ENCODE measurements at places on chromosomes 12 and 14.

DNA sequence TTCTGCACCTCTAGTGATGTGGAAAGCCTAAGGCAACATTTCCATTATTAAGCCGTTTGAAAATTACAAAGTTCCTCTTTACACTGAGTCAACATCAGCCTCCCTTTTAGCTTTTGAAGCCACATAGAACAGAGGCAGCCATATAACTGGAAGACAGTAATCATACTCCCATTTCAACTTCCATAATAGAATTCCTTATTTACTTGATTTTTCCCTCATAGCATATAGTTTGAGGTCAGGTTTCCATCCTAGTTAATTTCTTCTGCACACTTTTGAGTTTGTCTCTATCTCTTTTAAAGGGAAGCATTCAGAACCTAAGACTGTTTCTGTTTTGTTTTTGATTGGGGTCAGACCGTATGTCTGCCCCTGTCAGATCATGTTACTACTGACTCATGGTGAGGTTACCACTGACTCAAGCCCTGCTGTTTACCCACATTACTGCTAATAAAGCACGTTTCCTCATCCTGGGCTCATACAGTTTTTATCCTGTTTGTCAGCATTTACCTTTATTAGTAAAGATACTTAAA, 161.0 kb downstream of the SLC38A4 start:
- DNase-seq: no peak

DNA sequence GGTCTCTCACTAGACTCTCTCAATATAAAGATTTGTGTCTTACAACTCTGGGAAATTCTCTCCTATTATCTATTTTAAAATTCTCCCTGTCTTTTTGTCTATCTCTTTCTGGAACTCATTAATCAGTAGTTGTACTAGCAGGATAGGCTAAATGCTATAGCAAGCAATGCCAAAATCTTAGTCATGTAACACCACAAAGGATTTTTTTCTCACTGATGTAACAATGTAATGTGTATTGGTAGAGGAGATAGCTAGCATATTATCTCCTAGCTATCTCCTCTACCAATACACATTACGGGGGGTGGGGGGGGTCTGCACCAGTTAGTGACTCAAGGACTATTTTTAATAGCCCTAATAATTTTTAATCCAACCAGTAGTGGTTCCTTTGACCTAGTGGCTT, 225.4 kb downstream of the KLHL28 start:
- DNase-seq: no peak

DNA sequence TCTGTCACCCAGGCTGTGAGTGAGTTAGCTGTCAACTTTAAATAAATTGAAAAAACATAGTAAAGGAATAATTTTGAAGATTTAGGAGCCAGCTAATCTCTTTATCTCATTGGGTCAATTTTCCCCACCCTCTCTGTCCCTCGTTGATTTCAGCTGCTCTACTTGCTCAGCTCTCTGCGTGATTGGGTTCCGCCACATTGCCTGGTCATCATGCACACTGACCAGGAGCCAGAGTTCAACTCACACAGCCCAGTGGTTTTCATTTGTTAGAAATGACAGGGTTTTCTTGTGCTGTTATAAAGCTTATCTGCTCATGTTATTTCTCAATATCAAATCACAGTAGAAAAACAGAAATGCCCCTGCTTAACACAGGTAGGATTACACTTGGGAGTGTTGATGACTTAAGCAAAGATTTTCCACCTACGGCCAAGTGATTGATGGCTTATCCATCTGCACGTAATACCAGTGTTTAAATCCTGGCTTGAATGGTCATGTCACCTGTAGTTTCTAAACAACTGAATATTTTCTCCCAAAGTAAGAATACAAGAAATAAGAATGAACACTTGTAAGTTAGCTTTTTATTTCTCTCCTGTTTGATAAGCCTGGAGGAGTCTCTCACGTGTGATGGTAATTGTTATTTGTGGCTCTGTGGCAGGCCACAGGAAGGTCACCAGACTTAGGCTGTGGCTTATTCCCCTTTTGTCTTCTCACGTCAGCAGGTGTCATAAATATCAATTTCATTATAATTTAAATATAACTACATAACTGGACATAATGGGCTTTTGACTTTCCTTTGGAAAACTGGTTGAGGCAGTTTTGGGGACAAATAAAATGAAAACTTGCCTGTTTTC, 367.2 kb upstream of the DDHD1 start:
- no peak for DNase-seq

- DNase-seq: no peak
Measured at GRCh38 chr14:57205938-57206337, 62.8 kb downstream of the EXOC5 start.

- no peak for DNase-seq
Measured at GRCh38 chr12:119179335-119180021, 747 bp downstream of the HSPB8 start.

DNA sequence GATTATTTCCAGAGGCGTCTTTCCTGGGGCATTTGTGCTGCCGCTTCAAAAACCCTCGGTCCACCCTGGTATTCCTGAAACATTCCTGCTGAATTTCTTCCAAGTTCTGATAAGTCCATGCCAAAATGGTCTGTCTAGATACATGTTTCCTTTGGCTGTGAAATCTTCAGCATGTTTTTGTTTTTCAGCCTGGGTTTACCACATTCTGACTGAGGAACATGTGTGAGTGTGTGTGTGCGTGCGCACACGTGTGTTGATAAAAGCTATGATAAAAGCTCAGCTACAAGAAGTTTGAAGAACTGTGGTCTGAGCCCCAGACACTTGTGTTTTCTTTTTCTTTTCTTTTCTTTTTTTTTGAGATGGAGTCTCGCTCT, 22.4 kb downstream of the ANKRD9 start:
- no peak for DNase-seq

DNA sequence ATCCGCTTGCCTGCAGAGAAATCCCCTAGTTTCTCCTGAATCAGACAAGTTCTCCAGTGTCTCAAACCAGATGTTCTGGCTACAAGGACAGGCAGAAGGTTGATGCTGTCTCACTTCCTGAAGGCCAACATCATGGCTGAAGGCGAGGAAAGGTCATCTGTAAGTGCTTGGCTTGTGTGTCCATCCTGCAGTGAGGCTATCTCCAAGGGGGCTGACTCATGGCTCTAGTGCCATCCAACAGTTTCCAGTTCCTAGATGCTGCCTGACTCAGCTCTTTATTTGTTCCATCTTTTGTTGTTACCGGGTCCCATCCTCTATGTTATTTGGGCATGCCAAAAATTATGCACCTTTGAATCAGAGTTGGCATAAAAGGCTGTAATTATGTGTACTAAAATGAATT, 232.1 kb upstream of the TBX3 start:
- DNase-seq: no peak
